ENCODE measurements at places on chromosomes 6 and 20.
A peak's percentile ranks its signal among the peaks of the same experiment; 100 is the strongest.

GRCh38 chr6:3345836-3346235, 87.1 kb downstream of the PSMG4 start:
- no peak for ATAC-seq

- no peak for ATAC-seq
Observed at GRCh38 chr20:51365670-51366069, 176.8 kb downstream of the NFATC2 start.

DNA sequence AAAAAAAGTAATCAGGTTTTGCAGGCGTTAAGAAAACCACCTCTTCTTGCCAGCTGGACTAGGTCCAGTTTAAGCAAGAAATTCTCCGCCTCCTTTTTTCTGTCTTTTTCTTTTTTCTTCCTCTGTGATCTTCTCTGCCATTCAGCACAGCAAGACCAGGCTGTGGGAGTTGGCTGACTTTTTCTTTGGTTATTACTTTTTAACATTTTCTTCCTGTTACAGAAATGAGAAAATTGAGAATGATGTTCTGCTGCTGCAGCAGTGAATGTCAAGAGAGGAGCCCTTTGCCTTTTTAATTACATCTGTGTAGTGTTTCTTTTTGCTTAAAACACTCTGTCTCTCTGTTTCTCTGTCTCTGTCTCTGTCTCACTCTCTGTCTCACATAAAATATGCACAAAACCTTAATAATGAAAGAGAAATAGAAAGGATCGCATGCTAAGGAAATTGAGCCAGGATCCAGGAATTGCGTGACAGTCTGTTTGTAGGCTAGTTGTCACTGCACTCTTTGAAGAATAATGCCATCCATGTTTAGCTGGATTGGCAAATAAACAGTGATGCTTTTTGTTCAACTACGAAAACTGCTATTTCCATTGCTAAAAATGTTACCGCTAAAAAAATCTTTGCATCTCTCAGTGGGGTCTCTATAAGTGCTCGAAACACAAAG, 103.2 kb upstream of the SUPT3H start:
- no peak for ATAC-seq

GRCh38 chr20:137668-138490, 4.5 kb upstream of the DEFB126 start:
- ATAC-seq, result no peak

GRCh38 chr6:193773-194310, 98.4 kb upstream of the DUSP22 start:
- peak; percentile 80 for ATAC-seq

- no peak for ATAC-seq
Observed at GRCh38 chr20:370977-371754, 9.4 kb upstream of the TRIB3 start.

DNA sequence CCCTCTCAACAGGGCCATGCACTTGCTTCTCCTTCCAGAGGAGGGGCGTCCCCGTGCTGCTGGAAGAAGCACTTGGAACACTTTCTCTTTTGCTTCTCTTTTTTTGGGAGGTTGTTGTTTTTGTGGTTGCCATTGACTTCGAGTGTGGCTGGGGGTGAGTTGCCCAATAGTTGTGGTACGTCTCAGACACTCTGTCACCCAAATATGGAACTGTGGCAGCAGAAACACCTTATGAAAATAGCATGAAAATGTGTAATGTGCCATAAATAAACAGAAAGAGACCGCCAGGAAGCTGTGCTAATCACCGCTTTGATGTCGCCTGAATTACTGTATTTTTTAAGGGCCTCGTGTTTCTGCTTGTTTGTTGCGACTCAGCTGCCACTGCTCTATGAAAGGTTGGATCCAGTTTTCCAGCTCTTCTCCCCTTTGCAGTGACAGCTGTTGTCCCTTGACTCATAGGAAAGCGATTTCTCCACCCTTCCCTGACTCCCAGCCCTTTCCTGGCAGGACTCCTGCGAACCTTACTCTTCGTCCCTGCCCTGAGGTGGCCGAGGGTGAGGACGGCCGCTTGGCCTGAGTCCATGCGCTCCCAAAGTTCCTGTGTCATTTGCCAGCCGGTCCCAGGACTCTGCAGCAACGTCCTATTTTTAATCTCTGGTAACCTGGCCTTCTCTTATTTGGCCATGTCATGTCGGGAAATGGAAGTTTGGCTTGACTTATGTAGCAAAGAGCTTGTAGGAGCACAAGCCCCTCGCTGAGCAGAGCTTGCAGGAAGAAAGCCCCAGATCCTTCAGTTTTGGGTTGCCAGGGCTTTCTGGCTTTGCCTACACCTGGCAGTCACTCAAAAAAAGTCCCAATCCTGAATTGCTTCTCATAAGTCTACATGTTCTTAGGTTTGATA, 694.6 kb downstream of the QKI start:
- no peak for ATAC-seq

DNA sequence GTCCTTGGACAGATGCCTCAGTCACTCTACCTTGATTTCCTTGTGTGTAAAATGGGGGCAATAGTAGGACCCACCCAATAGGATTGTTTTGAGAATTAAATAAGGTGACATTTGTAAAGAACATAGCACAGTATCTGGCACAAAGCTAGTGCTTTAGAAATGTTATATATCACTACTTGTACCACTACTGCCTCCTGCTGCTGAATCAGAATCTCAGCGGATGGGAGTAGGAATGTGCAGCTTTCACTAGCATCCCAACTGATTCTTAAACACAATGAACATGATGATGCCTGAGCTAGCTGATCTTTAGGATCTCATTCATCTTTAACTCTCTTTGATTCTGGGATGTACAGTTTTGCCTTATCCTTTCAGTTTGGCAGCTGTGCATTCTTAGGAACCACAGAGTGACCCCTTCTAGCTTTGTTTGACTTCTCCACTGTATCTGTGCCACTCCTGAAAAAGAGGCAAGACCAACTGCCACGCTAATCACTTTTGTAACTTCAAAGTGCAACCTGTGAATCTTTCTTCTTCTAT, 7.2 kb downstream of the PBOV1 start:
- ATAC-seq, result no peak

- ATAC-seq, result no peak
Observed at GRCh38 chr20:60512443-60512842, 554.2 kb downstream of the CDH26 start.

DNA sequence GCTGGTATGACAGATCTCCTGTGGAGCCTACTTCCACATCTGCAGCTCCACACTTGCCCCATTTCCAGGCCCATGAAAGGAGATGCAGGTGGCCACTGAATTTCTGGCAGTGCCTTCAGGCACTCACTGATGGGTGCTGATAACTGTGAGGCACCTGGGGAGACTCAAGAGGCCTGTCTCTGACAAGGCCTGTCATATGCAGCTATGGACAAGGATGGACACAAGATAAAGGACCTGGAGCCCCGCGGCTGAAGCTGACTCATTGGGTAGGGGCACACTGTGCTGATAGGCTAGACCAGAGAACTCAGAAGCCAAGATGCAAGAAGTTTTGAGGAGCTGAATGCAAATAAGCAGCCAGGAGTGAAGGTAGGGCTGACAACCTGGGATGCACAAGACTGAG, 81.0 kb upstream of the LRFN2 start:
- ATAC-seq, result no peak

DNA sequence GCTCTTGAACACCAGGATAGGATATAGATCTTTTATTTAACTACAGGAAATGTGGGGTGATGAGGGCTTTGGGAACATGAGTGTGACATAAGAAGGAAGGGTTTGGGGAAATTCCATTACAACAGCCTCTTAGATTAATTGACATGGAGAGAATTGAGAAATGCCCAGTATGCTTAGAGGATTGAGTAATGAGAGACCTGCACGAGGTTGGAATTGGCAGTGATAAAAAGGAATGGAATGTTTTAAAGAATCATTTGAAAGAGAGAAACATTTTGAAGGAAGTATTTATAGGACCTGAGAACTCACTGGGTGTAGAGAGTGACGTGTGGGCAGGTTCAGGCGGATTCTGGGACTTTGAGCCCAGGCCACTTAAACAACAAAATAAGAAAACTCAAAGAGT, 227.0 kb downstream of the BMP2 start:
- no peak for ATAC-seq

- ATAC-seq, result no peak
Observed at GRCh38 chr6:46113370-46113769, 16.4 kb upstream of the ENPP4 start.

- ATAC-seq, result no peak
Observed at GRCh38 chr20:4817230-4817671, 95.5 kb downstream of the PRND start.

DNA sequence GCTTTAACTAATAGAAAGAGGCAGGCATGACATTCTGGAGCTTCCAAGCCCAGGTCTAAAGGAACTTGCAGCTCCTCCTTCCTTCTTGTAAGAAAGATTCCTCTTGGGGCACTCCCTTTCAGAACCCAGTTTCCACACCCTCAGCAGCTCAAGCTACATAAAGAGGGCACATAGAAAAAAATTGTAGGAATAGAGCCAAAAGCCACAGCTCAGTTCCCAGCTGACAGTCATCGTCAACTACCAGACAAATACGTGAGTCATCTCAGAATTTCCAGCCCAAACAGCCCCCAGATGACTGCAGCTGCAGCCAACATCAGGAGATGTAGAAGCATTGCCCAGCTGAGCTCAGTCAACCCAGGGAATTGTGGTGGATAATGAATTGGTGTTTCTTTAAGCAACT, 349.8 kb upstream of the ARID1B start:
- ATAC-seq, result no peak

DNA sequence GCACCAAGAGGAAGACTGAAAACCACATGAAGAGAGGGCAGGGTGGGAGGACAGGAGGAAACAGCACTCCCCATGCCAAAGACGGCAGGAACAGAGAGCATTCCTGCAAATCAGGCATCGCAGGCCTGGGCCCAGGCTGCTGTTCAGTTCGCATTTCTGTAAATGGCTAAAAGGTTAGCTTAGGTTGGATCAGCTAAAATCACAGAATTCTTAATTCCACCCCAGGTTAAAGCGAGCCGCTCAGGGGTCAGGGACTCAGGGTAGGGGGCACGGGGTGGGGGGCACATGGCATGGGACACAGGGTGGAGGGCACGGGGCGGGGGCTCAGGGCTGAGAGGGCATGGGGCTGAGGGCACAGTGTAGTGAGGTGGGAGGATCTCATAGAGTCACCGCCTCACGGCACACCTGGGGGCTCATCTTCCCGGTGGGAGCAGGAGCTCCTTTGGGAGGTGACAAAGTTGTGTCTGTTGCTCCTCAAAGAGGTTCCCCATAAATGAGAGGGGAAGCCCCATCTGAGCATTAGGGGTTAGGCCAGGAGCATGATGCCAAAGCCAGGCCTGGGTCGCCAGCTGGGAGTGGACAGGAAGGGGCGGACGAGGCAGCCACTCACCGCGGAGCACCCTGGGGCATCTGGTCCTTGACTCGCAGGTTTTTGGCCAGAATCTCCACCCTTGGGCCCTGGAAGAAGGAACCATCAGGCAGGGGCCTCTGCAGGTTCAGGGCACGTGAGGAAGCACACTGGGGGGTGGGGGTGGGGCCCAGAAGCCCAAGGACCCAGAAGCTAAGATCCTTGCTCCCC, 200.7 kb downstream of the PREX1 start:
- no peak for ATAC-seq

Data from stimulated activated memory B cell treated with anti-CD40 and anti-IgM and Interleukin-4, amounts not matched to agents 10 μg/mL and 1 μg/mL and 100 μg/mL, for 72 hours (primary cell).